ENCODE measurements at places on chromosomes 4 and X.
A peak's percentile ranks its signal among the peaks of the same experiment; 100 is the strongest.

GRCh38 chrX:100944601-100945000 lies 15.9 kb upstream of the XKRX start:
- DNase-seq = no peak

DNA sequence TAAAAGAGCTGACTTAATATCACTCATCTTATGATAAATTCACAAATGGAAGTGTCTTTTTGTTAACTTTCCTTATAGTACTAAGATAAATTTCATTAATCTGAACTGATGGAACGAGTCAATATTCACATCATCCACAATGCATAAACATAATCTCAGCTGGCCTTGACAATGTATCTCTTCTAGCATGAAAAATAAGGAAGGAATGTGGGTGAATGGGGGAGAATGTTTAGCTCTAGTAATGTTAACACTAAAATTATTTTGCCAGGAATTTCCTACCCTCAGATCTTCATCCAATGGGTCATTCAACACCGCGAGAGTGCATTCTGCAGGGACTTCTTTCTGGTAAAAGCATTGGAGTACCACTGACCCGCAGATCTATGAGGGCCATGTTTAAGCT lies 15.8 kb downstream of the TRPC3 start:
- no peak for DNase-seq

DNA sequence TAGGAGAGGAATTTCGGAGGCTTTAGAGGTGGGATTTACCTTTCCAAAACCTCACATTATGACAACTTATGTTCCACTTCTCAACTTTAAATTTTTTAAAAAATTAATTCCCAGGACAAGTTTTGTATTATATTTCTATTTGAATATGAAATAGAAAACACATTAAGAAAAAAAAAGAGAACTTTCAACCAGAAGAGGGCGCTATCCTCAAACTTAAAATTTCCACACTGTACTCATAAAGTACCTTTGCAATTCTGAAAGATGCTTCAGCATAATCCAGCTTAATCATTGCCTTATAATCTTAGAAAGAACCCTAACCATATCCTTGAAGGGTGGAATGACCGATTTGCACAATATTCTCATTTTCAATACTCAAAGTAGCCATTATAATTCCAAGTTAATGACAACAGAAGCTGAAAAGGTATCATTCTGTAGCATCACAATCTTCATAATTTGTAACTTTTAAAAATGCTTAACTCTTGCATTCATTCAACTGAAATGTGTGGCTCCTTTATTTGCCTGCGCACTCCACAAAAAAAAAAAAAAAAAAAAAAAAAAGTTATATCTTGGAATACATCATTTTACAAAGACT lies 158.0 kb downstream of the KCNIP4 start:
- DNase-seq = no peak

DNA sequence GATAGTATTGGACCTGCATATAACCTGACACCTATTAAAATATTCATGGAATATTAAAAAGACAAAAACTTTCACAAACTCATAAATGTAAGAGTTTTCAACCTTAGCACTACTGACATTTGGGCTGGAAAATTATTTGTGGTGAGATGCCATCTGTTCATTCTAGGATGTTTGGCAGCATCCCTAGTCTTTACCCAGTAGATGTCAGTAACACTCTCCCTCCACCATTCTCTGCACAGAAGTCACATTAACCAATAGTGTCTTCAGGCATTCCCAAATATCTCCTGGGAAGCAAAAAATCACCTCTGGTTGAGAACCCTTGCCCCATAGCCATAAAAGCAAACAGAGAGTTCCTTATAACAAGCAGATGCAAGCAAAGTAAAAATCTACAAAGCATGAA lies 41.4 kb upstream of the NDST4 start:
- DNase-seq = no peak

DNA sequence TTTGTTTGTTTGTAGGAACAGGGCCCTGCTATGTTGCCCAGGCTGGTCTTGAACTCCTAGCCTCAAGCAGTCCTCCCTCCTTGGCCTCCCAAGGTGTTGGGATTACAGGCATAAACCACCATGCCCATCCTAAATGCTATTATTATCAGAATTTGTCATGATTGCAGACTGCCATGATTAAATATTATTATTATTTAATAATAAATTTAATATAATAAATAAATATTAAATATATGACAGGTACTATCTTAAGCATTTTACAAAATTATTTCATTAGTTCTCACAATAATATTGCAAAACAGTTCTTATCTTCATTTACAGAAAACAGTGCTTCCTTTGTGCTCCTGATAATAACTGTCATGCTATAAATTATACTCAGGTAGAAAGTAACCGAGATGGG lies 133.4 kb upstream of the JADE1 start:
- no peak for DNase-seq

DNA sequence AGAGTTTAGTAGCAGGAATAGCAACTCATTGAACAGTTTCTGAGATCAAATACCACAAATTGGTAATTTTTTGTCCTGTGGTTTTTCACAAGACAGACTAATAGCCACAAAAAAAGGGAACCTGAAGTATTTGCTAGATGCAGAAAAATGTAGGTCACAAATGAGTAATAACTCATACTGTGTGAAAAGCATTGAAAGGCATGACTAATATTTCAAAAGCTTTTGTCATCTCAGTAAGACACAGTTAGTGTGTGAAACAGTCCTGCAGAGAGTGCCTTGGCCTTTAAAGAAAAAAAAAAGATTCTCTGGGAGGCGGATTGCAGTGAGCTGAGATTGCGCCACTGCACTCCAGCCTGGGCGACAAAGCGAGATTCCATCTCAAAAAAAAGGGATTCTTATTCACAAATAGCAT lies 31.4 kb upstream of the SLC25A31 start:
- no peak for DNase-seq

DNA sequence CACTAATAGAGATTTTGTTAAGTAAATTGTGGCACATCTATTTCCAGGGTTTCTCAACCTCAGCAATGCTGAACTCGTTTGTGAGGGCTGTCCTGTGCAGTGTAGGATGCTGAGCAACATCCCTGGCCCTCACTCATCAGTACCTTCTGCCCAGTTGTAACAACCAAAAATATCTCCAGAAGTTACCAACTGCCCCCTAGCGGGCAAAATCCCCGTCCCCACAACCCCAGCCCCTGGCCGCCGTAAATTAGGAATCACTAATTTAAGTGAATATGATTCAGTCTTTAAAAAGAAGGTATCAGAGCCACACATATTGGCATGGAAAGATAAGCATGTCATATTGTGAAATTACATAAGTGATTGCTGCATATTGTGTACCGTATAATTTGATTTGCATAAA lies 123.4 kb downstream of the ASB9 start:
- no peak for DNase-seq

GRCh38 chr4:7661846-7662506 lies 227.2 kb upstream of the PSAPL1 start:
- DNase-seq = no peak

- DNase-seq = no peak
Measured at GRCh38 chrX:154317391-154317995, 21.9 kb downstream of the TKTL1 start.

DNA sequence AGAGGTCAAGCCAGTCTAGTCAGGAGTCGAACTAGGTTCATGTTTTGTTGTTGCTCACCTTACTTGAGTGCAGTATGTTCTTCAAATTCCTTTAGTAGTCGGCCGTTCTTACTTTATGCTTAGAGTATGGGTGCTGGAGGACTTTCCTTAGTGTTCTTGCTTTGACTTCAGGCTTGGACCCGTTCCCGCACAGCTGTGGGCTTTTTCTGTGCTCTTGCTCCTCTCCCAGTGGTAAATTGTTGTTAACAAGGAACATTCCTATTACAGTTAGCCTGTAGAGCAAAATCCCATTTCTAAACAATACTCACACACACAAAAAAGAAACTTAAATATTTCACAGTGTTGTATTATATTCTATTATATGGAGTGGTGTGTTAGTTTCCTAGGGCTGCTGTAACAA lies 113.5 kb downstream of the RAP1GDS1 start:
- DNase-seq = no peak

GRCh38 chr4:27010334-27010940 lies 149.8 kb downstream of the STIM2 start:
- peak; percentile 48 for DNase-seq

DNA sequence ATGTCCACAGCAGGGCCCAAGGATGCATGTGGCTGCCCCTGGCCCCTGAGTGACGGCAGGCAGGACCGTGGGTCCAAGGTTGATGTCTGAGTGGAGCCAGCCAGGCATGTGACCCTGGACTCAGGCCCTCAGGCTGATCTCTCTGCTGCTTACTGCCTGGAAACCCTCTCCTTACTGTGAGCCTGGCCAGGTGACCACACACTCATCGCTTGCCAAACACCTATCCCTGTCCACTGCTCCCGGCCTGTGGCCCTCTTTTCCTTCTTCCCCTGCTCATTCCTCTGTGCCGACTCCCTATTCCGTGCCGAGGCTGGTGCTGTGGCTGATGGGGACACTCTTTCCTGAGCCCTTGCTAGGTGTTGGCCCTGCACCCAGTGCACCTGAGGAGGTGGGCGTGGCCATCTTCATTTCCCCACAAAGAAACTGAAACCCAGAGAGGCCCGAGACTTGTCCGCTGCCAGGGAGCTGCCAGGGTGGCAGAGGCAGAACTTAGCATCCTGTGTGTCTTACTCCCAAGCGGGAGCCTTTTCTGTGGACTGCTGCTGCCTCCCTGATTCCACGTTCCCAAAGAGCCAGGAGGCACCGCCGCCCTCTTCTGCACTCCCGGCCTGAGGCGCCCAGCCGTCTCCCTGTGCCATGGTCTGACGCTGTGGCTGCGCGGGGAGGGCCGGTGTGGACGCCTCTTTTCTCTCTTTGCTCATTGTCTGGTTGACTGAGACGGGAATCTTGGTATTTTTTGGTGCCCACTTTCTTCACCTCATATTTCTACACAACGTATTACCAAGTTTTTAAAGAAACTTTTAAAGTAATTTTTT lies 11.2 kb upstream of the RNF4 start:
- DNase-seq = no peak

DNA sequence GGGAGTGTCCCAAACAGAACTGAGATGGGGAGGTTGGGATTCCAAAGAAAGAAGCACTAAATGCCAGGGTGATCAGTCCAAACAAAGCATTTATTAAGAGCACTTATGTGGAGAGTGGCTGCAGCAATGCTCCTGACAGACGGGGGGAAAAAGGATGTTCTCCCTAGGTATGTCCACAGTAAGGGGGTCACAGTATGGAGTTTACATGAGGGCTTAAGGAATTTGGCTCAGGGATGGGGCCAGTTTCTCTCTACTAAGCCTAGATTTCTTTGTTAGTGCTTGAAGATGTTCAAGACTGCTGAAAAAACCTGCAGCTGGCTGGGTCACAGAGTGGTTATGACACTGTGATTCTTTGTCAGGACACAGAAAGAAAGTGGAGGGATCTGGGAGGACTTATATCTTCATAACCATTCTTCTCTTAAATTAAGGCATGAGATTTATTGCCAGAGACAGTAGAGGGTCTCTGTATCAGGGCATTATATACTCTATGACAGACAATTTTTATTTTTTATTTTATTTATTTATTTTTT lies 1468.0 kb downstream of the C4orf33 start:
- DNase-seq = no peak

DNA sequence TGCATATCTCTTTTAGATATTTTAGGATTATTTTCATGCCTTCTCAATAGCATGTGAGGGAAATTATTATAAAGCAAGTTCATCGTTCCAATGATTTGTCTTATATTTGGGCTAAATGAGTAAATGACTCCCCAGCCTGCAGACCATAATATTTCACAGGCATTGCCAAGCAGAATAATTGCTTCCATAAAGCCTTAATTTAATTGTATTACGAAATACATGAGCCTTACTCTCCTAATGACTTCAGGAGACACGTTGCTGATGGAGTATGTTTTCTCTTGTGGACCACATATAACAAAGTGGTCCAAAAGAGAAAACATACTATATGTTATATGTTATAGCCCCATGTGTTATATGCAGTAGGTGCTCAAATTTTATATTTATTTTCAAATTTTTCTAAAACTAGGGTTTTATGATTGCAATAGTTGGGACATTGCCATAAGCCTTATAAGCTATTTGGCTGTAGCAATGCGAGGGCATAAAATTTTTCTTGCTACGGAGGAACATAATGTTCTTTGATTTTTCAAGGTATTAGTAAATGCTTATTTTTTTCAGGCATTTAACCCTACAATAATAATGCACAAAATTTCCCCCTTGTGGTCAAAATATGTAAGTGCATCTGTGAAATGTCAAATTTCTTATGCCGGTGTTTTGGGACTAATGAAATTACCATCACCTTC lies 26.2 kb upstream of the TMPRSS11D start:
- DNase-seq = no peak

DNA sequence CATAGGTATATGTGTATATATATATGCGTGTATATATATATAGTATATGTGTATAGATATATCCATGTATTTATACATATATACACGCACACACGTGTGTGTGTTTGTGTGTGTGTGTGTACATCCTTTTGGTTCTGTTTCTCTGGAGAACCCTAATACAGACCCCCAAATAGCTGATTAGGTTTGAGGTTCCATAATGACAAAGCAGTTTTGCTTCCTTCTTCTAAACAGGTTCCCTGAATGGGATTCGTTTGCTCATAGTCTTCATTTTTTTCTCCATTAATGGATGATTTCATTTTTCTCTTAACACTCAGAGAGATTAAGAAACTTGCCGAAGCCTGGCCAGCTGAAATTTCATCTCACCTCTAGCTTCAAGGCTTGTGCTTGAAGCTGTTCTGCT lies 234.0 kb upstream of the BCOR start:
- DNase-seq = no peak

- no peak for DNase-seq
Measured at GRCh38 chrX:155028877-155029291, 2.2 kb downstream of the FUNDC2 start.

- no peak for DNase-seq
Measured at GRCh38 chr4:67256388-67257043, 288.8 kb downstream of the CENPC start.

- DNase-seq = no peak
Measured at GRCh38 chr4:110624398-110624780, 1.5 kb upstream of the PITX2 start.

GRCh38 chrX:19549838-19550237 lies 34.5 kb upstream of the MAP3K15 start:
- DNase-seq = peak; percentile 23

Measured in stimulated activated naive CD8-positive, alpha-beta T cell treated with anti-CD3 and anti-CD28 coated beads, Interleukin-15, amount 100 ng/mL, for 72 hours (primary cell).